ENCODE measurements at places on chromosomes 3 and 15. TPM values are rescaled to one million over a fixed set of nuclear protein-coding genes. Genes with fewer than 3 reads are reported as not detected.
A peak's percentile ranks its signal among the peaks of the same experiment; 100 is the strongest.

RAB27A gene
- 96.4 TPM for total RNA-seq

CHAC1 gene
- total RNA-seq: 91.0 TPM

IFT57 gene
- 30.0 TPM for total RNA-seq

EHHADH gene
- 12.1 TPM for total RNA-seq

CCR8 gene
- not detected for total RNA-seq

ZSCAN29 gene
- total RNA-seq: 21.0 TPM

RARRES1 gene
- total RNA-seq: 0.58 TPM

SETD5 gene
- 41.0 TPM for total RNA-seq

FOXB1 gene
- total RNA-seq: not detected

SCN10A gene
- total RNA-seq: not detected

SH3GL3 gene
- not detected for total RNA-seq

CD276 gene
- total RNA-seq: 27.2 TPM

GPR149 gene
- total RNA-seq: not detected

GRCh38 chr15:42279234-42279723 is 6.0 kb upstream of the TMEM87A start:
- DNase-seq: no peak

- DNase-seq: no peak
Observed at GRCh38 chr15:56537881-56538280, 72.9 kb upstream of the MNS1 start.

GRCh38 chr3:46558184-46559043 is 7.7 kb downstream of the LRRC2 start:
- DNase-seq: peak; percentile 97

- no peak for DNase-seq
Observed at GRCh38 chr3:177563243-177563780, 366.0 kb upstream of the TBL1XR1 start.

GRCh38 chr15:49163678-49164077 is 6.4 kb upstream of the GALK2 start:
- DNase-seq: no peak

DNA sequence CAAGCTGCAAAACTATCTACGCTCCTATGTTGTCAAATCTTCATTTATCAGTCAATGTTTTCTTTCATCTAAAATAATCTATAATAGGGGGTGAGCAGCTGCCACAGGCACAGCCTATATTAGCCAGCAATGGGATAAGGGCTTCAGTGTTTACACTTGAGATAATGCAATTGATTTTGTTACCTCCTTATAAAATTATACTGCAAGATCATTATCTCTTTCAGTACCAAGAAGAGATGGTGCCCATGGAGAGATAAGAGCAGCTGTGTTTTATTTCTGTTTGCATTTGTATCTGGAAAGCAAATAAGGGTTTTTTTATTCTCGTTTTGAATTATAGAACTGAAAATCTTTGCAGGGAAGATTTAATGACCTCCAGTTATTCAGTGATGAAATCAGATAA is 68.9 kb downstream of the PLD1 start:
- DNase-seq: no peak

DNA sequence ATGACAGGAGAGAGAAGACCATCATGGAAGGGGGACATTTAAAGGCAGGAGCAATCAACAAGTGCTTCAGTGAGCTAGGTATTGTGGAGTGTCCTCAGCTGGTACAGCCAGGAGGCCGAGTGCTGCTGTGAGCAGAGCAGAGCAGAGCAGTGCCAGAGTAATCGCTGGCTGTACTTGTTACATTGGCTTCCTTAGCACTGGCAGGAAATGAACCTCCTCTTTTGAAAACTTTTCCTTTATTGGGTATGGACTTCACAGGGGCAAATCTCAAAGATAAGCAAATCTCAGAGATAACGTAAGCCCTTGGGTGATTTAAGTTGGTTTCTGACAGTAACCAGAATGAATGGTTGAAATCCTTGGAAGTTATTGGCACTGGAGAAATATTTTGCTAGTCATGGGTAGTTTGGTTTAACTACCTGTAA is 2.1 kb downstream of the SH3GL3 start:
- DNase-seq: no peak

DNA sequence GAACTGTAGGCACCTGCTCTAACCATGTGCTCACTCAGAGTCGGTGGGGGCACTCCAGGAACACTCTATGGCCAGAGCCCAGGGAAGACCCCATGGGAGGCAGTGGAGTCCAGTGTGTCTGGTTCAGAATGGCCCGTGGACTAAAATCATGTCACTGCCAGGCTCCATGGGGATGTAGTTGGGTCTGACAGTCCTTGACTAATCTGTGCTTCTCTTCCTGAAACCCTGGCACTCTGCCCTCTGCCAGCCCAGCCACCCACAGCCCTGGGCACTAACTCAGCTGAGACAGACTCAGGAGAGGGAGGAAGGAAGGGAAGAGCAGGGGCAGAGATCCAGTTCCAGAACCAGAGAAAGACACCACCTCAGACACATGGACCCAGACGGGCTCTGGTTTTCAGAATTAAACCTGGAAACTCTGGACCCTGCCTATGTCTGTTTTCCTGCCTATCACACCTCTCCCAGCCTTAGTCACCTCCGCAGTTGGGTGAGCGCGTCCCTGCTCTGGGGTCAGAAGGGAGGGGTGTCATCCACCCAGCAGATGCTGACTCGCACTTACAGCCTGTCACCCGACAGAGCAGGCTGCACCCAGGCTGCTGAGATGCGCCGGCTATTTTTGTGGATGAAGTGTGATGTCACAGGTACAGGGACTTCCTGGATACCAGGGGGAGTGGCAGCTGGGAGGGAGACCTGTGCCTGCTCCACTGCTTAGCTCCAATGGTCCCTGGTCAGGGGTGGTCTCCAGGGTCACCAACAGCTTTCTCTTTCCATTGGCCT is 56.8 kb upstream of the INSYN1 start:
- DNase-seq: no peak

DNA sequence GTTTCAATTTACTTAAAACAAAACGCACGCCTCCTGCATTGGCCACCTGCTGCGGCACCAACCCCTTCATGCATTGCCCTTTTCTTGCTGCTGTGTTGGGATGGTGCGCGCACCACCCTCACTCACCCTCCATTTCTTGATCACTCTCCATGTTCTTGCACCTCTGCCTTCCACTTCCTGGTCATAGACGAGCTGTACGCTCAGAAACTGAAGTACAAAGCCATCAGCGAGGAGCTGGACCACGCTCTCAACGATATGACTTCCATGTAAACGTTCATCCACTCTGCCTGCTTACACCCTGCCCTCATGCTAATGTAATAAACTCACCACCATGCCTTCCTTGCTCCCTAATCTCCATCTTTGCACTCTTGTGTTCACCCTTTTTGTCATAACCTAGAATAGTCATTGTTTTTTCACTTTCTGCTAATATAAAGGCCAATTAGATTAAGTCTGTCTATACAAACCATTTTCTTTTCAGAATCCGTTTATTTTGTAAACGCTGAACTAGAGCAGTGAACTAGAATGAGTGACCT is 21.4 kb downstream of the TPM1 start:
- DNase-seq: no peak

DNA sequence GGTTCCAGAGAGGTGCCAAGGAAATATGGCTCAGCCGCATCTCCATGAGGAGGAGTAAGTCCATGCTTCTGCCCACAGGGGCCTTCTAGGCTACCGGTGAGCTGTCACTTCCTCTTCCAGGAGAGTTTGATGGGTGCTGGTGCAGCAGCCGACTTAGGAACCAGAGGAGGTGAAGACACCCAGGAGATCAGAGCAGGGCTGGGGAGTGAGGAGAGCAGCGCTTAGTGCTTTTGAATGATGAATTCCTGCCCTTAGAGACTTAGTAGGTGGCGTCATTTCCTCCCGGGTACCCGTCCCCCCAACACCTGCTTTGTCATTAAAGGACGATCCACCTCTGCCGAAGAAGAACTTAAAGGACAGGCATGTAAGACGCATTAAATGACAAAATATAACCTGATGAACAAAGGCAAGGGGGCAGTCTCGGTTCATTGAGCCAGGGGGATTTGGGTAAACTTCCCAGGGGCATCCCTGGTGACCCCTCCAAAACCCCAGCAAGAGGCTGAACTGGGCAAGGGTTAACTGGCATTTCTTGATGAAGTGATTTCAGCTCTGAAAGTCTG is 67.6 kb downstream of the HES1 start:
- no peak for DNase-seq

DNA sequence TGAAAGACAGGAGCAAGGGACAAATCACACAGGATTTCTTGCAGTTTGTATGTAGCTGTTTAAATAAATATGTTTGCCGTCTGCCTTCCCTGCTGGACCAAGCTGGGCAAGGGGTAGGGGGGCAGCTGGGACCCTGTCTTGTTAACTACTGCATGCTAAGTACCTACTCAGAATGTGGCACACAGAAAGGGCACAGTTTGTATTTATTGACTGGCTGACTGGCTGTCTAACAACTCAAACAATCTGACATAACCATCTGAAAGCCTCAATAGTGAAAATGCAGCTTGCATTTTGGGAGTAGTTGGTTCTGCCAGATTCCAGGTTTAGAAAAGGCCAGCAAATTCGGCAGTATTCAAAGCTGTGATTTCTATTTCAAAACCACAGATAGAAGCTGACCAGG is 16.6 kb upstream of the MAGI1 start:
- DNase-seq: no peak

DNA sequence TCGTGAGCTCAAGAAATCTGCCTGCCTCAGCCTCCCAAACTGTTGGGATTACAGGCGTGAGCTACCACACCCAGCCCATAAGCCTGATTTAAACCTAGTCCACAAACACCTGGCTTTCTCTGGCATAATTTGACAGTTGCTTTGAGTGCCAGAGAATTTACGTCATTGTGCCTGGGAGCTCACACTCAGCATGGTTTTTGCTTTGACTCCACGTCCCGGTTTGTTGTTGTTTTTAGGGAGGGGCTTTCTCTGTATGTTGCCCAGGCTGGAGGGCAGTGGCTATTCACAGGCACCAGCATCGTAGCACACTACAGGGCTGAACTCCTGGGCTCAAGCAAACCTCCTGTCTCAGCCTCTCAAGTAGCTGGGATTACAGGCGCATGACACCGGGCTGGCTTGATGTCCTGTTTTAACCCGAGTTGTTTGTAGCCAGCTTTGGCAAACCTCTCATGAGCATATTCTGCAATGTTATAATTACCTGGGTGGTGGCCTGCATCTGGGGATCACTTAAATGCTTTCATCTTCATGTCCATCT is 32.7 kb downstream of the CEMIP start:
- no peak for DNase-seq

- no peak for DNase-seq
Observed at GRCh38 chr15:50256188-50257041, 9.1 kb downstream of the HDC start.

DNA sequence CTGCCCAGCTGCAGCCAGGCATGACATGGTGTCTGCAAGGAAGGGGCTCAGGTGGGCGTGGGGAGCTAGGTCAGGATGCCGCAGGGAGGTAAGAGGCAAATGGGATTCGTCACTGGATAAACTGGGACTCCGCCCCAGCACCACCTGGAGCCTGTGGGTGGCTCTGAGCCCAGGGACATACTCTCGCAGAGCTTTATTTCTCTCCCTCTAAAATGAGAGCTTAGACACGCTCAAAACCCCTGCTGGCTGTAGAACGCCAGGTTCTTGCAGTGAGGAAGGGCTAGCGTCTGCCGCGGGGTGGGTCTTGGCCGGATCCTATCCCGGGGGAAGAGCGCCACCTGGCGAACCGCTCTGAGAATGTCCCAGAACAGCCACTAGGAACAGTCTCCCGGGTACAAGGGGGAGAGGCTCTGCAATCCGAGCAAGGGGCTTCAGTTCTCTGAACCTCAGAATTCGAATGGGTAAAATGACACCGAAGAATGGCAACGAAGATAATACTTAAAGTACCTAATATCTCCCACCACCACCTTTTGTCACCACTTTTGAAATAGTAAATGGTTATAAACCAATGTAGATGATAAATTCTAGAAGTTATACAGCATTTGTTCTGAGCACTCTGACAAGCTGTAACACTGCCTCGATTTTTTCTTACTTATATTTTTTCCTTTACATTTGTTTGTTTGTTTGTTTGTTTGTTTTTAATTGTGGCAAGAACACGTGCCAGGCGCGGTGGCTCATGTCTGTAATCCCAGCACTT is 53.2 kb upstream of the SRGAP3 start:
- DNase-seq: peak; percentile 78

- DNase-seq: no peak
Observed at GRCh38 chr3:179464323-179465092, 13.2 kb upstream of the GNB4 start.

GRCh38 chr15:69957175-69957574 is 140.5 kb downstream of the TLE3 start:
- DNase-seq: peak; percentile 13

- DNase-seq: no peak
Observed at GRCh38 chr3:110391042-110391441, 680.6 kb upstream of the NECTIN3 start.

GRCh38 chr15:77183066-77183465 is 112.2 kb upstream of the TSPAN3 start:
- DNase-seq: no peak

- DNase-seq: no peak
Observed at GRCh38 chr3:130386604-130387263, 41.3 kb downstream of the COL6A5 start.

GRCh38 chr3:8520816-8521403 is 19.3 kb downstream of the LMCD1 start:
- no peak for DNase-seq

DNA sequence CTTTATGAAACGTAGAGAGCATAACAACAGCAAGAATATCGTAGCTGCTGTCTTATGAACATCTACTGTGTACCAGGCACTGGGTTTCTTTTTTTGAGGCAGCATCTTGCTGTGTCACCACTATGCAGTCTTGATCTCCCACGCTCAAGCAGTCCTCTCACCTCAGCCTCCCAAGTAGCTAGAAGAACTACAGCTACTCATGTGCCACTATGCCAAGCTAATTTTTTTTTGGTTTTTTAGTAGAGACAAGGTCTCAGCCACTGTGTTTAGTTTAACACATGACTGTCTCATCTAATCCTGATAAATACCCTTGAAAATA is 129.9 kb downstream of the VGLL4 start:
- no peak for DNase-seq

GRCh38 chr3:158845765-158846350 is 44.0 kb downstream of the MFSD1 start:
- peak; percentile 56 for DNase-seq

DNA sequence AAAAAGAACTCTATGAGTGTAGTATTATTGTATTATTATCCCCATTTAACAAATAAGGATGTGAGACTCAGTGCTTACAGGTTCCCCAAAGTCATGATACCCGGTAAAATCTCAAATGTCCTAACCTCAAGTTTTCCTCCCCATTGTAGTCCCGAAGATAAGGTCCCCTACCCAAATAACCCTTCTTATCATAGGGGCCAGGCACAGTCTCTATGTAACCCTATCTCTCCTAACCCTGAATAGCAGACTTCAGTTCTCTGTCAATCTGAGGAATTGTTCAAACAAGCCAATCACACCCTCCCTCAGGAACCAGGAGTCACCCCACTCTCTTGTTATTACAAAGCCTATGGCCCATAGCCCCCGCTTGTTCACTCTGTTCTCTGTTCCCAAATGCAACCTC is 10.5 kb upstream of the SUSD5 start:
- DNase-seq: no peak

DNA sequence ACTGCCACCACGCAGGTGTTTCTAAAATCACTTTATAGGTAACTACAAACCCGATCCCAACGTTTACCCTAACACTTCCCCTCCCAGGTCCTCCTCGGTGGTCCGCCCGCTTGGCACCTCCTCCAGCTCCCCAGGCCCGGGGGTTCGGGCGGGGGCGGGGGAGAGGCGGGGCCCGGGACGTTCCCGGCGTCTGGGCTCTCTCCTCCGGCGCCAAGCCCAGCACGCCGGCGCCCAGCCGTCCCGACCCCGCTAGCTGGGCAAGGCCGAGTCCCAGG is 562 bp downstream of the CGGBP1 start:
- no peak for DNase-seq
